GM04504 (cell line): ENCODE measurements at places on chromosomes 16 and 17.

- no peak for DNase-seq
These were observed 1.4 kb downstream of the CDK5R1 start for GRCh38 chr17:32488177-32488542.

DNA sequence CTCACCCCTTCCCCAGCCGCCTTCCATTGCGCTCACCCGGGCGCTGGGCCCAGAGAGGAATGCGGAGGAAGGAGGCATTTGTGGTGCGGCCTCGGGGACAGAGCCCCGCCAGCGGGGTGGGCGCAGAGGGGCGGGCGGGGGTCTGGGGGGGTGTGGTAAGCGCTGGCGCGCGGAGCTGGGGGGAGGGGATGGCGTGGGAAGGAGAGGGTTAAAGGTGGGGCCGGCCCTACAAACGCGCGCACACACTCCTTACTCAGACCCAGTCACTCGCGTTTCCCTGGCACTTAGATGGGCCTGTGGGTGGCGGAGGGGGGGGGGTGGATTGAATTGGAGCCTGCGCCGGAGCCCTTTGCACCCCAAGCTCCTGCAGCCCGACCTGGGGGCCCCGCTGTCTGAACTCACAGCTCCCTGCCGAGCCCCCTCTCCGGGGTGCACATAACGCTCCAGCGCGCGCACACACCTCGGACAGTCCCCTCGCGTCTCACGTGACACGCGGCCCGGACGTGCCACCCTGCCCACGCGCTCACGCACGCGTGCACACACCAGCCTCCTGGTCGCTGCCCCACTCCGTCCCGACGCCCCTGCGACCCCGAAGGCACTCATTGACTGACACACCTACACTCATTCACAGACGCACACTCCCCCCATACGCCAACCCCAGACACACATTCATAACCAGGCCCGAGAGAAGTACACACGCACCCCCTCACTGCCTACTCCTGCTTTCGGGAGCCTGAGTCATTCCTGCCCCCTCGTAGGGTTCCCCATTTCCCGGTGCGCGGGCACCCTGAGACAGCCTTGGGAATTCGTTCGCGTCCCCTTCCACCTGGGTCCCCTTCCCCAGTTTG, 844 bp downstream of the TBKBP1 start:
- DNase-seq, result no peak

- no peak for DNase-seq
These were observed 39.3 kb downstream of the ENGASE start for GRCh38 chr17:79113699-79114457.

GRCh38 chr17:17151541-17151940, 54.6 kb downstream of the PLD6 start:
- no peak for DNase-seq

DNA sequence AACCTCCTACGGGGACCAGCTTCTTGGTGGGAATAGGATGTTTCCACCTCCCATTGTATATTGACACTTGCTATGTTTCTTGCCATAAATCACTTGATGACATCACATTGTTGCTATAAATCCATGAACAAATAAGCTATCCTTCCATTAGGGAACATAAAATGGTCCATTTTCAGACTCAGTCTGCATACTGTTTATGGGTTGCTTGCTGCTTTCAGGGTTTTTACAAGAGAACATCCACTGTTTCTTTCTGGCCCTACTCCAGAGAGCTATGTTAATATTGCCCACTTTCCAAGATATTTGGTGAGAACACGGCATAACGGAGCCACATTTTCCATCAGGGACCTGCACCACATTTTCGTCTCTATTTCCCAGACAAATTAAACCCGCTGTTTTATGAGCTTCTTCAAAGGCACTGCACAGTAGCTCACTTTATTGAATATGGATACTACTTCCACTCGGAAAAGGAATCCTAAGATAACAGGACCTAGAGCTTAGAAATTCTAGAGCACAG, 800.2 kb downstream of the KCNJ2 start:
- no peak for DNase-seq

DNA sequence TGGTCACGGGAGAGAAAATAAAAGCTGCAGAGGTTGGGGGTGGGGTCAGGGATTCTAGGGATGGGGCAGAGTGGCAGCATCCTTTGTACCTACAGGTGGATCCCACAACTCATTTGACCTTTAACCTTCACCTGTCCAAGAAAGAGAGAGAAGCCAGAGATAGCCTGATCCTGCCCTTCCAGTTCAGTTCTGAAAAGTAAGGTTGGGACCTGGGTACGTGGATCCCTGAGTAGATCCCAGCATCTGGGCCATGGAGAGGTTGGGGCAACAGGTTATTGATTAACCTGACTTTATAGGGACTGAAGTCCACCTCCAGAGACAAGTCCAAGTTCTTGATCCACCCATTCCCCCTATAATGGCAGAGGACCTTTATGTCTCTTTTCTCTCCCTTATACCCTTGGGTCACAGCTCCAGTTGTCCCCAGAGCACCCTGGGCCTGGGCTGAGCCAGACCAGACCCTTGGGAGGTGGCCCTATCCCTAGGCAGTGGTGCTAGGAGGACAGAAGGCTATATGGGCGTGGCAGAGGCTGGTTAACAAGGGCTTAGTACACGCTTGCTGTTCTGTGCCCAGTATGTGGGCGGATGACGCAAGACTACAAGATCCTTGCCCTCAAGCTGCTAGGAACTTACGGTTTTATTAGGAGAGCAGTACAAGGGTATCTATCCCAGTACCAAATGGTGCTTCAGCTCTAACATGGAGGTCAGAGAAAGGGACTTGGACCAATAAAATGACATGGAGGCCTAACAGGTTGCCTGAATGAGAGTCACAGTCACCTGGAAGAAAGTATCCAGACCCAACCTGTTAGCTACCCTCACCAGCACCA, 3.3 kb downstream of the CLDN7 start:
- DNase-seq, result no peak

DNA sequence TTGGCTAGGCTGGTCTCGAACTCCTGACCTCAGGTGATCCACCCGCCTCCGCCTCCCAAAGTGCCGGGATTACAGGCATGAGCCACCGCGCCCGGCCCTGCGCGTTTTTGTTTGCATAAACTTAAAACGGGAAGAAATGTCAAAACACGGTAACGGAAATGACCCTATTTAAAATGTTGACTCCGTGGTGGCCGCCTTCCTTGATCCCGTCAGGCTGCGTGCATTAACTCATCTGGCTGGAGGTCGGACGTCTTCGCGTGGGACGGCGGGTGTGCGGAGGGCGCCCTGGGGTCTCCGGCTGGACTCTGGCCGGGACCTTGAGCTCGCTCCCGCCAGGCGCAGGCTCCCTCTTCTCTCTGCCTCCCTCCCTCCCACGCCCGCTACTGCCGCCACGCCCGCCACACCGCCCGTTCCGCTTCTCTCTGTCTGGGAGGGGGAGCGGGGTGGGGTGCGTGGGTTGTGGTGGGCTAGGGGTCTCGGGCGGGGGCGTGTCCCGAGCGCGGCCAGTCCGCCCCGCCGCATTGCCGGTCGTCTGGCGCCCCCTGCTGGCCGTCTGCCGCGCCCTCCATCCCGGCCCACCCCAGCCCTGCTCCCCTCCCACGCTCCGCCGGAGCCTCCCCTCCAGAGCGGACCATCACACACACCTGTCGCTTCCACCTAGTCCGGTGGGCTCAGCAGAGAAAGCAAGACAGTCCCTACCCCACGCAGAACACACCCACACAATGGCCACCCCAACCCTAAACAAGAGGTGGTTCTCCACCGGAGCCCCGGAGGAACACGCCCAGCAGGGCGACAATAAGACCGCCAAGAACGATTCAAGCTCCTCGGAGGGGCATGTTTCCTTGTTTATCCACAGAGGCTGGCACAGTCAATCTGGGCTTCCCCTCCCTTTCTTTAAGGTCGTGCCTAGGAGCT, 1.2 kb upstream of the CCDC42 start:
- peak; percentile 10 for DNase-seq

DNA sequence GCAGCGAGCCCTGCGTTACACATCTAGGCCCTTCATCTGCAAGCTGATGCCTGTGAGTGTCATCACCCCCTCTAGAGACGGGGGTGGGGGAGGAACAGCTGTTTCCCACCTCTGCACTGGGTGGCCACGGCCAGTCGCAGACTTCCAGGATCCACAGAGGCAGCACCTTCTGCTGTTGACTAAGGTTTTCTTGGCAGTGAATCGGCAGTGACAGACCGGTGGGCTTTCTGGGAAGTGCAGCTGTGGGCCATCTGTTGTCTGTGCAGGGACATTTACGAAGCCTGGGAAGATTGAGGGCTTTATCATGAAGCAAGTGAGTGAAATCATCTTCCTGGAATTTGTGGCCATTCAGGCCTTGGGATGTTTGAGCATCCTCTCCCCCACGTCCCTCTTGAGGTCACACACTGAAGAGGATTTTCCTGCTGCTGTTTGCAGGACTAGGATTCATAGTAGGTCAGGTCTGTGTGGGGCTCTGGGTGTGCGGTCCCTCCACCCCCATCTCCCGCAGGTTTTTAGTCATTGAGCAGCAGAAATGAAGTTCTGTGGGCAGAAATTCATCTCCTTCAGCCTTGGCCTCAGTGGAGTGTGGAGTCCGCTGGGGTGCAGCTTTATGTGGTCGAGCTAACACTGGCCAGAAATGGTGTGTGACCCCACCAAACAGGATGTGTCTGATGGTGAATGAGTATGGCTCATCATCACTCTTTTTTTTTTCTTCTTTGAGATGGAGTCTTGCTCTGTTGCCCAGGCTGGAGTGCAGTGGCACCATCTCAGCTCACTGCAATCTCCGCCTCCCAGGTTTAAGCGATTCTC, 12.0 kb downstream of the PGS1 start:
- DNase-seq, result peak; percentile 98

DNA sequence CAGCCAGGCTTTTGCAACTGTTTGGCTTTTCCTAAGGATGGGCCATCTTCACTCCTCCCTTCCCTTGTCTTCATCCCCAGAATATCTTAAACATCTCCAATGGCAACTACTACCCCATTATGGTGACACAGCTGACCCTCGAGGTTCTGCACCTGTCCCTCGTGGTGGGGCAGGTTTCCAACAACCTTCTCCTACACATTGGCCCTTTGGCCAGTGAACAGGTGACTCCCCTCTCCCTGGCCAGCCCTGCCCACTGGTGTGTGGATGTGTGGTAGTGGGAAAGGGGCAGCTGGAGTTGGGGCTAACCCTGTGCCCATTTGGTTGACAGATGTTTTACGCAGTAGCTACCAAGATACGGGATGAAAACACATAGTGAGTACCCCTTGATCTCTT, 4.7 kb downstream of the TMEM106A start:
- no peak for DNase-seq

DNA sequence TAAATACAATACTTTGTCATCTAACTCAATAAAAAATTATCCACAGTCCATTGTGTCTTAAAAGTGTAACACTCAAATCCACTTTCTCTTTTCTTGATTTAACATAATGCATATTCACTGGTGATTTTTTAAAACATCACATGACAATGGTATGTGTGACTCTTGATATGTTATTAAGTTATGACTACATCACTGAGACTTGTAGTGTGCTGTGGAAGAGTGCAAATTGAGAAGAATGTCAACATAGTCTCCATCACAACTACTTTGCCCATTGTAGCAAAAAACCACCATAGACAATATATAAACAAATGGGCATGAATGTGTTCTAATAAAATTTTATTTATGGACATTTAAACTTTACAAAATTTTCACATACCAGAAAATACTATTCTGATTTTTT, 380.7 kb upstream of the PMFBP1 start:
- DNase-seq, result no peak

DNA sequence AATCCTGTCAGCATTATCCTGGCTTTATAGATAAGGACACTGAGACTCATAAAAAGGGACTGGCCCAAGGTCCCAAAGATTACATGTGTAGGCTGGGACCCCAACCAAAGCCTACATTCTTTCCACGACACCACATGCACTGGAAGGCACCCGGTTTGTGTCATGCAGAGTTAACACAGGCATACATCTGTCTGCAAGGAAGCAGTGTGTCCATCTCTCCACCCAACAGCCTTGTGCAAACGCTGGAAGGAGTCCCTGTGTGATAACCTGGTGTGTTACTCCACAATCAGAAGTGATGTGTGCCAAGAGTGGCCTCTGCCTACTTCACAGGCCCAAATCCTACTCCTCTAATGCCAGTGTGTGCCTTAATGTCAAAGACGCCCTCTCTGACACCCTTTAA, 139.8 kb downstream of the PARN start:
- no peak for DNase-seq

GRCh38 chr16:88762941-88763340, 22.1 kb downstream of the PIEZO1 start:
- DNase-seq, result no peak

GRCh38 chr17:1077581-1077985, 80.7 kb downstream of the TIMM22 start:
- no peak for DNase-seq

- no peak for DNase-seq
These were observed 3.9 kb upstream of the EFTUD2 start for GRCh38 chr17:44903012-44903685.

- no peak for DNase-seq
These were observed 838 bp upstream of the TMEM97 start for GRCh38 chr17:28317966-28318758.

- DNase-seq, result no peak
These were observed 74.2 kb upstream of the NLK start for GRCh38 chr17:27968206-27968732.

DNA sequence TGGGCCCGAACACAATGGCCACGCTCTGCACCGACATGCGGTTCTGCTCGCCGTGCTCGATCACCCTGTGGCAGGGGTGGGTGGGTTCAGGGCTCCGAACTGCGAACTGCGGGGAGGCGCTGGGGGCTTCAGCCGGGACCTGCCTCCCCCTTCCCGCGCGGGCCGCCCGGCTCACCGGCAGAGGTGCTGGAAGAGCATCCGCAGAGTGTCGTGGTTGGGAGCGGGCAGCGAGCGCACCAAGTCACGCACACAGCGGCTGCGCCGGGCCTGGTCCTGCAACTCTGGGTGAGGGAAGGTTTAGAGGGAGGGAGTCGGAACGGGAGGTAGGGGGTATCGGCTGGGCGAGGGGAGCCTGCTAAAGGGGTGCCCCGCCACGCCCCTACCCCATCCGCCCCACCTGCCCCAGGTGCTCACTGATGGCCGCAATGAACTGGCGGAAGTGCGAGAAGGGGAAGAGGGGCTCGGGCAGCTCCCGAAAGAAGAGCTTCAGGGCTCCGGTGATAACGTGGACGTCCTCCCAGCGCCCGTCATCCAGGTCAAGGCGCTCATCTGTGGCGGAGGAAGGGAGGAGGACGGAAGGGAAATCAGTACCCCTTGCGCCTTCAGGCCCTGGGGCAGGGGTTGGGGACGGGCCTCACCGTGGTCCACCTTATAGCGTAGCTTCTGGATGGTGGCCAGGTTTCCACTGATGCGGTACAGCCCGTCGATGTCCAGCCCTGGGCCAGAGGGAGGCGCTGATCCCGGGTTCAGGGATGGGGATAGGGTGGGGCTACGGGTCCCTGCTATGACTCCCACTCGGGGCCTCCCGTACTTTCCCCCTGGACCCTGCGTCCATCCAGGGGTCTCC, 36.9 kb downstream of the ARHGAP27 start:
- no peak for DNase-seq
